CD4-positive, alpha-beta T cell treated with Interleukin-2 at 100 ng/mL for 4 hours (primary cell): ENCODE measurements at places on chromosomes 2 and 18.

DNA sequence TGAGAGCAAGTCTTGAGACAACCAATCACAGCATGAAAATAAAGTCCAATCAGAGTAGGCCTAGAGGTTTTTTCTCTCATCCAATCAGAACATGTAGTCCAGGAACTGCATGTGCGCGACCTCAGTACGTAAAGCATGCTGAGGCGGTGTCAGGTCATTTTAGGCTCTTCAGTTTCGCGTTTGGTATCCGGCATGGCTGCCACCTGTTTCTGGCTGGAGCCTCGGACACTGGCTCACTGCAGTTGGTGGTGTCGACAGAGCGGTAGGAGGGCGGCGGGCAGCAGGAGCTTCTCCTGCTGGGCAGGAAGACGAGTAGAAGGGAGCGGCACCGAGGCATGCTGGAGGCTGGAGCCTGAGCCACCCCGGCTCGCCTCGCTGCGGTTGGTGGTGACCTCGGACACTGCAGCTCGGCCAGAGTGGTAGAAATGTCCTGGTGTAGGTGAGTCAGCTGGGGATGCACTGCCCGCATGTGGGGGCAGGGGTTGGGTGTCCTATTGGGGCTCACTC, 15.8 kb downstream of the CCDC74A start:
- no peak for DNase-seq

- no peak for DNase-seq
Measured at GRCh38 chr2:143355870-143356269, 226.7 kb downstream of the ARHGAP15 start.

- DNase-seq = no peak
Measured at GRCh38 chr2:237162959-237163358, 77.3 kb downstream of the COPS8 start.

DNA sequence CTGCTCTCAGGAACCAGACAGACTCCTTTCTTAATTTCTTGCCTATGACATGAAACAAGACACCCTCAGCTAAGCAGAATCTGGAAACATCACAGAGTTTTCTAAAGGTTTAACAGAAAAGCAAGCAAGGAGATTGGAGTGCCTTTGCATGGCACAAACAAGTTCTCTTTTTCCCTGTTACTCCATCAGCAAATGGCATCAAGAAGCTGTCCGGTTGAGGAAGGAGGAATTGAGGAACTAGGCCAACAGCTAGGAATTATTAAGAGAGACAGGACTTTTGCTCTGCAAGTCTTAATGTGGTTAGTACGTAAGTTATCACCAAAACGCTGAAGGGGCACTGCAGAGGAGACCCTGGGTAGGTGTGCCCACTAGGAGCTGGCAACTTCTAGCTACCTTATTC, 53.2 kb downstream of the NEB start:
- DNase-seq = no peak

GRCh38 chr2:34734662-34735061, 1135.6 kb upstream of the FAM98A start:
- DNase-seq = no peak

- no peak for DNase-seq
Measured at GRCh38 chr2:202327858-202328257, 48.3 kb upstream of the BMPR2 start.

DNA sequence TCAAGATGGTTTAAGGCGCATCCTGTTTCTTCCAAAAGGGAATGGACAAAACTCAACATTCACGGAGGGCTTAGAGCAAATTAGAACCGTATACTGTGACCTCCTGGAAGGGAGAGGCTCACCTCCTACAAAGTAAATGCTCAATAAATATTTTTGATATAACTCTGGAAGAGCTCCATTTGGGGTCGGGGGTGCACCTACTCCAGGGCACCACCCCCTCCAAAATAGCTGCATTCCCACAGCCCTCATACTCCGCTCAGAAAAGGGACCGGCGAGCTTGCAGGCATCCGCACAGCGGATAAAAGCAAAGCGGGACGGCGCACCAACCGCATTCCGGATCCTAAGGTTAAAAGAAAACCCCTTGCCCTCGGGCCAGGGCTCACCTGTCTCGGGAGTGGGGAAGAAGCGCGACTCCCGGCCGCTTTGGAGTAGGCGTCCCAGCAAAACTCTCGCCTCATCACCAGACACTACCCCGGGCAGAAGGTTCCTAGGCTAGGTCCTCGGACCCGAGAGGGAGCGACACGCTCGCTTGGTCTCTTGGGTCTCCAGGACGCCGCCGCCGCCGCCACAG, 378 bp downstream of the WDPCP start:
- DNase-seq = no peak
